Kasumi-1 (cell line): ENCODE measurements at places on chromosomes 11 and 22.

- DNase-seq: no peak
Measured at GRCh38 chr22:33063611-33064010, 5.4 kb upstream of the SYN3 start.

GRCh38 chr11:2885017-2885677 lies 428 bp downstream of the CDKN1C start:
- no peak for DNase-seq

- no peak for DNase-seq
Measured at GRCh38 chr11:13679768-13680167, 11.3 kb downstream of the FAR1 start.

GRCh38 chr11:119474682-119475596 lies 52.0 kb upstream of the THY1 start:
- DNase-seq: peak; percentile 51

DNA sequence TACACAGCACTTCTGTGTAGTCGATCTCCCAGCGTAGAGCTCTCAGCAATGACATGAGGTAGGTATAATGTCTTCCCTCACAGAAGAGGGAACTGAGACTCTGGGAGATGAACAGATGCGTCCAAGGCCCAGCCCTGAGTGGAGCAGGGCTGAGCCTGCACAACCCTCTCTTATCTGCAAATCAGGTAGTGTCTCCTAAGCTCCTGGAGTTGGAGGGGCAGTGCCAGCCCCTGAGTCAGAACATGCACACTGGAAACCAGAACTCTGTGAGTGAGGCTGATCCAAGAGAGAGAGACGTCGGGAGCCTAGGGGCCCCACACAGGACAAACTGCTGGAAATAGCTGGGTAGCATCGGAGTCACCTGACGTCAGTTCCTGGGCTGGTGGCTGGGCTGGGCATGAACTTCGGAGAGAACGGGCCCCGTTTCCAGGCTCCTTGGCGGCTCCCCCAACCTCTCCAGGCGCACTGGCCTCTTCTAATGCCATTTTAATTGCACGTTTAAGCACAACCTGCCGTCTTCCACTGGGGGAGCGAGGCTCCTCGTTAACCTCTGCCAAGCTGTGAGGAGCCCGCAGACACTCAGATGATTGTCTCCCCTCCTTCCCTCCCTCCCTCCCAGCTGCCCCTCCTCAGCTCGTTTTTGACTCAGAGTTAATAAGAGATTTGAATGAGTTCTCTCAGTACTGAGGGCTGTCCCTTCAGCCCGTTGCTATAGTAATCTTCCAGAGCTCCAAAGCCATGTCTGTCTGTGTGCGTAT lies 191.2 kb upstream of the TBCEL start:
- DNase-seq: no peak

GRCh38 chr11:12410006-12410728 lies 32.8 kb downstream of the PARVA start:
- DNase-seq: no peak

- no peak for DNase-seq
Measured at GRCh38 chr11:69337211-69337721, 43.3 kb downstream of the MYEOV start.

DNA sequence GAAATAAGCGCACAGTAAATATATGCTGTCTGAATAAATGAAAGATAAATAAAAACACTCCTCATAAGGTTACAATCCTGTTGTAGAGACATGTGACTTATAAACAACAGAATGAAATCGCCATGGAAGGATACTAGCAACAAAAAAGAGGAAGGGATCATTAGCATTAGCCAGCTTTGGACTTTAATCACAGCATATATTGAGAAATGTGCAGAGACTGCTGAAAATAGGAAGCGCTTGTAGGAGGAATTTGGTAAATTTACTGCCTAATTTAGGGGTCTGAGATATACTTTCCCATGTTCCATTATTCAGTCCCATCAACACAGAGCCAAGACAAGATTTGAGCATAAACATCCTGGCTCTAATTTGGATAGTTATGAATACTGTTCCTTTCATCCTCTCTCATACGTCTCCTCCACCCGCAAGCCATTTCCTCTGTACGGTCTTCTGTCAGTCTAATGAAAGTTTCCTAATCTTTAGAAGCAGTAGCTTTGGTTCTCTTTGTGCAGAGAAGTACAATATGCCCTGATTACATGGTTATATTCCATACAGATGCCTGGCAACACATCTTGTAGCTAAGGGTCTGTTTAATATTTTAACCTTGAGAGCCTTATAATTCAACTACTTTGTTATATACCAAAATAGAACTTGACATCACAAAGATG lies 37.1 kb upstream of the AKIP1 start:
- peak; percentile 31 for DNase-seq

DNA sequence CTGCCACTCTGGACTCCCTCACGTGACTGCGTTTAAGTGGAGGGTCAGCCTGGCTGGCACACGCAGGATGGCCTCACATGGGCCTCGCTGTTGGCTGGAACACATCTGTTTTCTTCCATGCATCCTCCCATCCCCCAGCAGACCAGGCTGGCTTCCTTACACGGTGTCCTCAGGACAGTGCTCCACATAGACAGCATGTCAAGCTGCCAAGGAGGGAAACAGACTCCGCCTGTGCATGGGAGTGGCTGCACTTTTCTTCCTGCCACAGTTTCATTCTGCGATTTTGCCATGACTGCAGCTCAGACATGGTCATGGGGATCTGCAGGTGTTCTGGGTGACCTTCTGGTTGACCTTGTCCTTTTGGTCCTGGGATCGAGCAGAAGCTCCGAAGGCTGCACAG lies 344.2 kb downstream of the SHANK2 start:
- DNase-seq: no peak

GRCh38 chr11:34583818-34584217 lies 37.1 kb upstream of the EHF start:
- DNase-seq: no peak

DNA sequence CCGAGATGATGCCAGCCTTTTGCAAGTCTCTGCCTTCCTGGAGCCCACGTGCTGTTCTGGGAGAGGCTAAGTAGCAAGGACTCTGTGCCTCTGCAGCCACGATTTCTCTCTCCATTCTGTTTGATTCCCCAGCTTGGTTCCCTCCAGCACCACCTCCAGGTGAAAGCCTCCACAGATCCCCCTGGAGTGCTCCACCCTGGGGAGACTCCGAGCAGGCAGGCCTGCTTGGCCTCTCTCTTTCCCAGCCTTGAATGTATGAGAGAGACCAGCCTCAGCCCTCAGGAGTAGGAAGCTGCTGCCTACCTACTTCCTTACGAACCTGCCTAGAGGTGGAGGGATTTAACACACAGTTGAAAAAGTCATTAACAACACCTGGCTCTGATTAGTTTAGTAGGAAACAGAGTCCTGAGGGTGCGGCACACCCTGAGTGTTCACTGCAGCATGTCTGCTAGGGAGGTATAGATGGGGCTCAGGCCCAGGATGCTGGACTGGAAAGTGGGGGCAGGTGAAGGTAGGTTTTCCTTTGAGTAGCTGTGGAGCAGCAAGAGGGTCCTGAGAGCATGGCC lies 22.5 kb downstream of the TMPRSS5 start:
- no peak for DNase-seq

- no peak for DNase-seq
Measured at GRCh38 chr11:9397746-9398680, 13.6 kb downstream of the IPO7 start.

GRCh38 chr11:118438314-118438931 lies 2.1 kb downstream of the KMT2A start:
- peak; percentile 89 for DNase-seq

GRCh38 chr22:36822581-36822980 lies 5.7 kb upstream of the PVALB start:
- no peak for DNase-seq

DNA sequence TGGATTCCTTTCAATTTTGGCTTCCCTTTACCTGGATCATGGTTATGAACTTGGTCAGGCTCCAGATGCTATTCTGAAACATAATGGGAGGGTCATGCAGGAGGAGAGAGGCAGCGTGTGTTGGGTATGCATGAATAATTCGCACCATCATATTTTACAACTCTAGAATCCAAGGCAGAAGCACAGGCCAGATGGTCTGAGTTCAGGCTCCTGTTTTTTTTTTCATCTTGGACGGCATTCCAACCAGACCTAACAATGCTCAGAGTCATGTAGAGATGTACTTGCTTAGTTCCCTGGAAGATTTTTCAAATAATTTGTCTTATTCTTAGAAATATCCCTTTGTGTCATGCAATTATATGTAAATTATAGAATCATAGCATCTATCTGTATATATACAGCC lies 393.5 kb downstream of the JRKL start:
- DNase-seq: no peak

DNA sequence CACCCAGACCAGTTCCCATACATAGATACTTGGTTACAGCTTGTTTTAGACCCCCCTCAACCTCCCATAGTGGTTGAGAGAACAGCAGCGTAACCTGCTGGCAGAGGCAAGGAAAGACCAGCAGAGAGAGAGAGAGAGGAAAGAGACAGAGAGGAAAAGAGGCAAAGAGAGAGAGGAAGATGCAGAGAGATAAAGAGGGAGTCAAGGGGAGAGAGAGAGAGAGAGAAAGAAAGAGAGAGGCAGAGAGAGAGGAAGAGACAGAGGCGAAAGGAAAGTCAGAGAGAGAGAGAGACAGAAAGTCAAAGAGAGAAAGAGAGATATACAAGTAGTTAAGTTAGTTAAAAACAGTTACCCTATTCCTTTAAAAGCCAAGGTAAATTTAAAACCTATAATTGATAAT lies 52.5 kb downstream of the NEU3 start:
- no peak for DNase-seq
